ENCODE measurements at places on chromosomes 7 and 10.

- DNase-seq, result peak; percentile 67
Observed at GRCh38 chr10:63521416-63522276, 445 bp downstream of the REEP3 start.

DNA sequence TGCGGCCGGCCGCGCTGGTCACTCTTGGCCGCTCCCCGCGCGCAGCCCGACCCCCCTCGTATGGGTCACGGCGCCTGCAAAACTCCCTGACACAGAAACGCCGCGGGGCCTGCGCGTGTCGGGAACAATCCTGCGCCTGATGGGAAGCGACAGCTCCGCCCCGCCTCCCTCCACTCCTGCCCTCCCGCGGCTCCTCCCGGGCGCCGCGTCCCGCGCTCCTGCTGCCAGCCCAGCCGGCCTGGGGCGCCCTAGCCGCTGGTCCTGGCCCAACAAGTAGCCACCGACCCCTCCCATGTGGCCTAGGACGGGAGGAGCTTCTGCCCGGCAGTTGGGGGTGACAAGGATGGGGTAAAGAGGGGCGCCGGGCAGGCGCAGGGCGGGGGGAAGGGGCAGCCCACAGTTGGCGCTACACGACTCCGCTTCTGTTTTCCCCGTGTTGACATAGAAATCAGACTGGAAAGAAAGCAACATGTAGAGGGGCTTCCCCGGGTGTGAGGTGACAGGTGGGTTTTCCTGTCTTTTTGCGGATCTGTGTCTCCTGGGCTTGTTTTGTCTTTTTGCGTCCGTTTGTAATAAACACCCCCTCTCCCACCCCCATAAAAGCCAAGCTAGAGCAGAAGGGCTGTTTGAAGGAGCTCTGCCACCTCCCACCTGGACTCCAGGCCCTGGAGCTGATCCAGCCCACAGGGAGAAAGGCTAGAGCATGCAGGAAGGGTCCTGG lies 35.1 kb upstream of the PAX2 start:
- DNase-seq, result no peak

DNA sequence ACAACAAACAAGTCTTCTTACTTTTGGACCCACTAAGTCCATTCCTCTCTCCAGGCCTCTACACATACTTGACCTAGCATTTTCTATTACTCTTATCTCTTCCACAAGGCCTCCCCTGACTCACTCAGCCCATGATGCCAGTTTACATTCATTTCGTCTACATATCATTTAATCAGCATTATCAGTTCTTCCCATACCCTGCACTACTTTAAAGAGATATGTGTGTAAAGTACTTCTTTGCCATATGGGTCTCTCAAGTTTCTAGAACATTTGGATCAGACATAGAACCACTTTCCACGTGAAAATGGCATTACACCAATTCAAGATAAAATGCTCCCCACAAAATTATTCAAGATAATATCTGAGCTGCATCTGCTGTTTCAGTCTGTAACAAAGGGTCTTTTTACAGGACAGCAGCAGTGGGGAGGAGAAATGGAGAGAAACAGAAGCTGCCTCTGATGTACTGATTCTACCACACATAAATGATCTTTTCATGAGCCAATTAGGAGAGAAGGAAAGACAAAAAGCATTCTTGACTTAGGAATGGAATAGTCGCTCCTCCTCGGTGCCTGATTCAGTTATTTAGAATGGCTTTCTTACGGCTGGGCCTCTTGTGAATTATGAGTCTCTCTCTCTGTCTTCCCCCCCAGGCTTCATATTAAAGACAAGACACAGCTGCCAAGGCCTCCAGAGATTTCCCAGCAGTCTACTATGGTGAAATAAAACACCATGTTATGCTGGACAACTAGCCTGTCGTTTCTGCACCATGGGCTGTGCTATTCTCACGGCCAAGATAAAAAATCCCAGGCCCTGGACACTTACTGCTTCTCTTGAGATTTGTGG lies 46.9 kb upstream of the SEPTIN7 start:
- DNase-seq, result no peak

GRCh38 chr10:114046087-114046458 lies 2.4 kb downstream of the ADRB1 start:
- no peak for DNase-seq

- DNase-seq, result no peak
Observed at GRCh38 chr7:95062901-95063300, 155.5 kb downstream of the PPP1R9A start.

DNA sequence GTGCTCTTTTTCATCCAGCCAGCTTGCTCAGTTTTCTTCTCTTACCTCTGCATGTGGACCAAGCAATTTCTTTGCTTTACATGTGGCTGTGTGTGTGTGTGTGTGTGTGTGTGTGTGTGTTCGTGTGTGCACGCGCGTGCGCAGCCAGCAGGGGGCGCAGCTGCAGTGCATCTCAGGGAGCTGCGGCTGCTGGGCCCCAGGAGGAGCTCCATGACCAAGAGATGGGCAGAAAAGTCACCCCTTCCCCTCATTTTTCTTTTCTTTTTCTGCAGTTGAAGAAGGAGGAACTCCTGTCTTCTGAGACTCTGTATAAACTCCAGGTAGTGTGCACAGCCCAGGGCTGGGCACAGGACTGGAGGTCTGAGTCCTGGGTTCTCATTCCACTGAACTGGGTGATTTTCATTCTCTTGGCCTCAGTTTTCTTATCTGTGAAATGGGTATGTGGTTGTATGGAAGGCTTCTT lies 41.8 kb downstream of the BLNK start:
- peak; percentile 83 for DNase-seq

DNA sequence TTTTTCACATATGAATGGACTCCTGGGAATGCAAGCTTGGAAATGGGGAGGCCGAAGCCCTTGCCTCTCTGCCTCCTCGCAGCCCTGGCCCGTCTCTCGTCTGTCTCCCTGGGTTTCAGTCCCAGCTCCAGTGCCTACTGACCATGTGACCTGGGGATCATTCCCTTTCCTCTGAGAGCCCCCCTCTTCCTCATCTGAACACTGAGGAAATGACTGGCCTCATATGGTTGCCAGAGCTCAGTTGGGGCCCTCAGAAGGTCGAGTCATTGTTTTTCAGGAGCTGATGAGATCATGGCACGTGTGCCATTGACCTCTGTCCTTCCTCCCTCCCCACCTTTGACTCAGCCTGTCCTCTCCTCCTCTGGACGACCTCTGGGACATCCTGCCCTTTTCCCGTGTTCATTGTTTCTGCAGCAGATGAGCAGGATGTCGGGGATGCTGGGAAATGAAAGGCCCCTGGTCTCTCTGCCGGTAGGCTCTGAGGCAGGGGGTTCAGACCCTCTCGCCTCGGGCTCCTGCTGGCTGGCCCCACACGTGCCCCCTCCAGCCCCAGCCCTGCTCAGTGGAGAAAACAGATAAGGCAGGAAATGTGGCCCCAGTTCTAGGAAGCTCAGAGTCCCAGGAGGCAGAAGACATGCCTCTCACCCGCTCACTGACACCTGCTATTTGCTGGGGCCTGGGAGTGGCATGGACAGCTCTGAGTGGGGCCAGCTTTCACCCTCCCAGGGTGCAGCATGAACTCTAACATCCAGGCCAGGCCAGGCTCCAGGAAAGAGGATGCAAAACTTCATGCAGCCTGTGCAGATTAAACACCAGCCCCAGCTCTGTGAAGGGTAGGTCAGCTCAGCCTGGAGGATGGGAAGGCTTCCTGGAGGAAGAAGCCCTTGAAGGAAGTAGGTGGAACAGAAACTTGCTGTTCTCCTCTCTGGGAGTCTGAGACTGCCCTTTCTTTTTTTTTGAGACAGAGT lies 8.3 kb upstream of the PPP1R35 start:
- DNase-seq, result peak; percentile 21

DNA sequence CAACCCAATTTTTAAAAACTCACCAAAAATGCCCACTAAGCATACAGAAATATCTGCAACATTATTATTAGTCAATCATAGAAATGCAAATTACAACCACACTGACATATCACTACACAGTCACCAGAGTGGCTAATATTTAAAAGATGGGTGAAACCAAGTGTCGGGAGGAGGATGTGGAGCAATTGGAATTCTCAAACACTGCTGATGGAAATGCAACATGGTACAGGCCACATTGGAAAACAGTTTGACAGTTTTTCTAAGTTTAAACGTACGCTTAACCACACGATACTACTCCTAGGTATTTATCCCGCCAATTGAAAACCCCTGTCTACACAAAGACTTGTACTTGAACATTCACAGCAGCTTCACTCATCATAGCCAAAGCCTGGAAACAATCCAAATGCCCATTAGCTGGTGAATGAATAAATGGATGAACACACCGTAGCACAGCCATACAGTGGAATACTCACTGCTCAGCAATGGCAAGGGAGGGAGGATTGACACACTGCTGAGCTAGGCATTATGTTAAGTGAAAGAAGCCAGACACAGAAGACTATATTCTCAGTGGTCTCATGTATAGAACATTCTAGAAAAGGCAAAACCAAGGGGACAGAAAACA lies 16.3 kb downstream of the GCK start:
- no peak for DNase-seq

DNA sequence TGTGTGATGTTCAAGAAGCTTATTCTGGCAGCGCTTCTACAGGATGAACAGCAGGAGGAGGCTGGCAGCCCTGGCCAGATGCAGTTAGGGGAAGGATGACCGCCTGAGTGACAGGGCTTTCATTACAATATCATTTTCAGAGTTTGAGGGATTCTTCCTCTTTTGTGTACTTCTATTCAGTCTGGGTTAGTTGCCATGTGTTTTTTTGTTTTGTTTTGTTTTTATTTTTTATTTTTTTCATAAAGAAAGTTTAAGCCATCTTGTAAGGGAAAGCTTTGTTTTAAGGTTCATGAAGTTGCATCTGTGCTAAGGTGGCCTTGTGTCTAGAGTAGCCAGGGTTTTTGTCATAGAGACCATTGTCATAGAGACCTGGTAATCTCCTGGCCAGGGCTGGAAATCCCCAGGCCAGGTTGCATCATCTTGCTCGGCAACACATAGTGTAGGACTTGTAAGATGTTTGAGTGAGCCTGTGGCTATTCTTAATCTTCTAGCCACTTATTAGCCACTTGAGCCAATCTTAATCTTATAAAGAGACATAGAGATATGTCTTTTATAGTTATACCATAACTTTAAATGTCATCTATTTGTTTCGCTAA lies 230.5 kb upstream of the TMEM229A start:
- DNase-seq, result no peak

DNA sequence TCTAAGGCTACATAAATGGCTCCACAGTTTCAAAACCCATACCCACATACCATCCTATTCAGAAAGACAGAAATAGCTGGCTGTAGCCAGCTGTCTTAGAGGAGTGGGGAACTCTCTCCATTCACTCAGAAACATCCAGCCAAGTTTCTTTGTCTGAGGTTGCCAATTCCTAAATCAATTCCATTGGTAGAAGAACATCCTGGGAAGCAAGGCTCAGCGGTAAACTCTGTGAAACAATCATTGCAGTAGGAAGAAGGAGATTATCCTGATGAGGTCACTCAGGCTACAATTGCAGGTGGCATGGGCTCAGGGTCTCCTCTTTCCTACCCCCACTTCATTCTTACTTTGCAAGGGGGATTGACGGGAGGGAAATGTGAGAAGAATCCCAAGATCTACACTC lies 154.0 kb downstream of the ETV1 start:
- no peak for DNase-seq

DNA sequence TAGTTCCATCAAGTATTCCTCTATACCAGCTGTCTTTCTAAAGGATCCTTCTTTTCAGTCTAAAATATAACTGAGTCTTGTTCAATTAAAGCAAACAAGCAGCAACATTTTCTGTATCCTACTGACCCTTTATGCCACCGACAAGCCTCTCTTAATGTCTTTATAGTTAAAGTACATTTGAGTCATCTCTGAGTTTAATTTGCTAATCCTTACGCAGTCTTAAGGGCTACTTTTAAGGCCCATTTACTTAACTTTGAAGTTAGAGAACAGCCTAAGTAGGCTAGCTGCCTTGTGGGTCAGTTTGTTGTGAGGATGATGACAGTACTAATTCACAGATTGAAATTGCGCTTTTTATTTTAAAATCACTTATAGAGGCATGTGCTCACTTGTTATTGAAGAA lies 265.5 kb upstream of the FERD3L start:
- no peak for DNase-seq

DNA sequence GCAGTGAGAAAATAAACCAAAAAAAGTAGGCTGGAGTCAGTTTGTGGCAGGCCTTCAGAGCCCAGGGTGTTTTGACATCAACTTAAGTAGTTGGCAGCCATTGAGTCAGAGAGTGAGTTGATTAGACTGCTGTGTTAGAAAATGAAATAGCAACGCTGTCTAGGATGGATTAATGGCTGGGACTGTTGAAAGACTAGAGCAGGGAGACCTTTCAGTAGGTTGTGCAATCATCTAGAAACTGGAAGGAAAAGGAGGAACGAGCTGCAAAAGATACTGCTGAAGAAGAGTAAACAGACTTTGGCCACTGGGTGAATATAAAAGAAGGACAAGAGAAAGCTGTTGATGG lies 28.6 kb upstream of the TRIL start:
- DNase-seq, result no peak

GRCh38 chr10:100660945-100661344 lies 84.4 kb upstream of the PAX2 start:
- DNase-seq, result no peak

GRCh38 chr10:111390813-111391563 lies 314.2 kb downstream of the ADRA2A start:
- no peak for DNase-seq

GRCh38 chr10:34726862-34727261 lies 88.2 kb downstream of the PARD3 start:
- DNase-seq, result no peak

- DNase-seq, result no peak
Observed at GRCh38 chr10:33453081-33454025, 118.9 kb upstream of the NRP1 start.

GRCh38 chr10:59922907-59923306 lies 16.6 kb upstream of the CCDC6 start:
- DNase-seq, result no peak

GRCh38 chr10:2053805-2054204 lies 316.5 kb upstream of the ADARB2 start:
- DNase-seq, result no peak

DNA sequence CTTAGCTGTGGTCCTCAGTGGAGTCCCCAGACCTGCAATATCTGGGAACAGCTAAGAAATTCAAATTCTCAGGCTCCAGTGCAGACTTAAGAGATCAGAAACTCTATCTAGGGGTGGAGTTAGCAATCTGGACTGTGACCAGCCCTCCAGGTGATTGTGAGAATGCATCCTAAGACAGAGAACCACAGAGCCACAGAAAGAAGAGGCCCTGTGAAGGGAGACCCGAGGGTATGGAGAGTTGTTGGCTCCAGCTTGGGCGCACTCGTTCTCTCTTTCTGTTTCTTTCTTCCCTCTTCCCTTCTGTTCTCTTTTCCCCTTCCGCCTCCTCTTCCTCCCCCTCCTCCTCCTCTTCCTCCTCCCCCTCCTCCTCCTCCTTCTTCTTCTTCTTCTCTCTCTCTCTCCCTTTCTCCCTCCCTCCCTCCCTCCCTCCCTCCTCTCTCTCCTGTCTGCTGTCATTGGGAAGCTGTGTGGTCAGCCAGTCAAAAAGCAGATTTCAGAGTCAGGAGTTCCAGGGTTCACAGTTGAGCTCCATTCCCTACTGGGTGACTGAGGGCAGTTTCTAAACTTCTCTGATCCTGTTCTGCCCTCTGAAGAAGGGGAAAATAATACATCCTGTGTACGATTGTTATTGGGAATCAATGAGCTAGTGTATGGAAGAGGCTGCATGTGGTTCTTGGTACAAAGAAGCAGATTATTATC lies 62.1 kb upstream of the STEAP1B start:
- DNase-seq, result peak; percentile 32
